Right ventricle myocardium superior (tissue), 1 donor: ENCODE measurements at places on chromosomes 3 and 15.

- DNase-seq = no peak
Observed at GRCh38 chr3:66010739-66011655, 27.7 kb downstream of the MAGI1 start.

- DNase-seq = no peak
Observed at GRCh38 chr15:100311833-100312476, 29.8 kb downstream of the ADAMTS17 start.

DNA sequence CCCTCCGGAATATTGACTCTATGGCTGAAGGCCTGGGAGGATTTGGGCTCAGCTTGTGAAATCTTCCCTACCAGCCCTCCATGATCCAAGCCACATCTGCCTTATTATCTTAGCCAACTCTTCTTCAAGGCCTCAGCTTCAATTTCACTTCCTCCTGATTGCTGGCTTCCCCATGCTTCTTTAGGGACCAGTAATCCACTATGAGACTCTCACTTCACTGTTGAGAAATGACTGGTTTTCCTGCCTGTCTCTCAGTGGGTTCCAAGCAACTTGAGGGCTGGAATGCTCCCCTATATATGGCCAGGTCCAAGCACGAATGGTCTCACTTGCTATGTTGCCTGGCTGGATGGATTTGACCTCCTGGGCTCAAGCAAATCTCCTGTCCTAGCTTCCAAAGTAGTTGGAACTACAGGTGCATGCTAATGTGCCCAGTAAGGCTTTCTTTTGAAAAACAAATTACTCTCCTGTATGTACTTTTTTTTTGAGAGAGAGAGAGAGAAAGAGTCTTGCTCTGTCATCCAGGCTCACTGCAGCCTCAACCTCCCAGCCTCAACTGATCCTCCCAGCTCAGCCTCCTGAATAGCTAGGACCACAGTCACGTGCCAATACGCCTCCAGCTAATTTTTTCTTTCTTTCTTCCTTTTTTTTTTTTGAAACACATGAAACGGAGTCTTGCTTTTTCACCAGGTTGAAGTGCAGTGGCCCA, 7.9 kb upstream of the PIK3CB start:
- DNase-seq = no peak

DNA sequence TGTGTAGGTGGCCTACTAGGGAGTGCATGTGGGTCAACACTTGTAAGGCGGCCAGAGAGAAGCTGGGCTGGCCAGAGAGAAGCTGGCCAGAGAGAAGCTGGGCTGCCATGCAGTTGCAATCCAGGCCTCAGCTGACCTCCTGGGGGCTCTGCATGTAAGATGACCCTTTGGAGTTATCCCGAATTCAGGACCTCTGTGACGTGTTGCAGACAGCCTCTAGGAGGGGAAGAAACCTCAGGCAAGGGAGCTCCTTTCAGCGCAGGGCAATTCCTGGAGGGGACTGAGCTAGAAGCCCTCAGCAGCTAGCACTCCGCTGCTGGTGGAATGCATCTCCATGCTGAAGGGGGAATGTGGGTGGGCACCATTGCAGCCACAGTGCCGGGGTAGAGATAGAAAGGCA, 15.8 kb upstream of the KBTBD12 start:
- no peak for DNase-seq

DNA sequence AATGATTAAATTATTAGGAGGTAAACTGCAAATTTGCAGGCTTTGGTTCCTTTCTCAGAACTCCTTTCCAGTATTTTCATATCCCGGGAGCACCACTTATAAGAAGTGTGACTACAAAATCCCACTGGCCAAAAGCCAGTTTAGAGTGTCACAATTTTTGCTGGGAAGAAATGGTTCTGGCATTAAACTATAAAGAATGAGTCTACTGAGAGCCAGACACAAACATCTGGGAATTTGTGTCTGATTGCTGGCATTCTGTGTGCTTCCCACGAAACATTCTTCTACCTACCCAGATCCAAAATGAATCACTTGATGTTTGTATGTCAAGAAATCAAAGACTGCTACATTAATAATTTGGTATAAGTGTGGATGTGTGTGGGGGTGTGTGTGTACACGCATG, 82.8 kb downstream of the DUT start:
- no peak for DNase-seq

DNA sequence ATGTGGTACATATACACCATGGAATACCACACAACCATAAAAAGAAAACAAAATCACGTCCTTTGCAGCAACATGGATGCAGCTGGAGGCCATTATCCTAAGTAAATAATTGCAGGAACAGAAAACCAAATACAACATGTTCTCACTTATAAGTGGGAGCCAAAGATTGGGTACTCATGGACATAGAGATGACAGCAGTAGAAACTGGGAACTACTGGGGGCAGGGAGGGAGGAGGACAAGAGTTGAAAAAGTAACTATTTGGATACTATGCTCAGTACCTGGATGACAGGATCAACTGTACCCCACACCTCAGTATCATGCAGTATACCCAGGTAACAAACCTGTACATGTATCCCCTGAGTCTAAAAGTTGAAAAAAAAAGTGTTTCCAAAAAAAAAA, 23.2 kb upstream of the ATOSA start:
- DNase-seq = no peak

- DNase-seq = no peak
Observed at GRCh38 chr3:128572644-128573105, 77.9 kb downstream of the RPN1 start.

DNA sequence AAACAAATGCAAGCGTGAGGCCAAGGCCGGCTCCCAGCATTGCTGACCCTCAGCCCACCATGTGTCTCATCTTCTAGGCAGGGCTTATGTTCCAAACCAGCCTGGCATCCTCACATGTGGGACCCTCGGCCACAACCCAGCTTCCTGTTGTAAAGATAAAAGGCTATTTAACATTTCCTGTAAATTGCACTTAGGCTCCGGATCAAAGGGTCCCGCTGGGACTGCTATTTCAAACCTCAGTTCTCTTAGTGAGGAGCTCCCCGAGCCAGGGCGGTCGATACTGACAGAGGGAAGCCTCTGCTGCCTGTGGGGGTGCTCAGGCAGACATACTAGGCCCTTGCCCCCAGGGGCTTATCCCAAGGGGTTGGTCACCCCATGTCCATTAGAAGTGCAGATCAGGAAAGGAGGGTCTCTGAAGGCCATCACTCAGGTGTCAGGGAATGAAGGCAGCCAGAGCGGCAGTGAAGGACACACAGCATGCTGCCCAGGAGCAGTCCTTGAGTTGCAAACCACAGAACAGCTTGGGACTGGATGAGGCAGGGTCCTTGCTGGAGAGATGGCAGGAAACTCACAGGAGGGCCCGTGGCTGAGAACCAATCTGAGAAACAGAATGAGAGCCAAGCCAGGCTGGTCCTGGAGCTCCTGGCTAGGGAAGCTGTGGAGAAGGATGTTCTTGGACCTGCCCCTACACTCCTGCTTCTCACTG, 239.9 kb downstream of the TLE3 start:
- DNase-seq = no peak

GRCh38 chr3:175357758-175358157, 498.6 kb downstream of the NAALADL2 start:
- no peak for DNase-seq
